ENCODE measurements at places on chromosomes 6 and 20. TPM values are rescaled to one million over a fixed set of nuclear protein-coding genes. Genes with fewer than 3 reads are reported as not detected.

FARS2 gene
- 12.8 TPM for total RNA-seq

ZSCAN16 gene
- 7.4 TPM for total RNA-seq

MAS1 gene
- not detected for total RNA-seq

SMLR1 gene
- not detected for total RNA-seq

MROH8 gene
- 1.1 TPM for total RNA-seq

POU5F1 gene
- not detected for total RNA-seq

GRCh38 chr6:49666930-49667757 lies 30.5 kb upstream of the RHAG start:
- no peak for DNase-seq

GRCh38 chr6:156992020-156992804 lies 215.0 kb downstream of the ARID1B start:
- no peak for DNase-seq

DNA sequence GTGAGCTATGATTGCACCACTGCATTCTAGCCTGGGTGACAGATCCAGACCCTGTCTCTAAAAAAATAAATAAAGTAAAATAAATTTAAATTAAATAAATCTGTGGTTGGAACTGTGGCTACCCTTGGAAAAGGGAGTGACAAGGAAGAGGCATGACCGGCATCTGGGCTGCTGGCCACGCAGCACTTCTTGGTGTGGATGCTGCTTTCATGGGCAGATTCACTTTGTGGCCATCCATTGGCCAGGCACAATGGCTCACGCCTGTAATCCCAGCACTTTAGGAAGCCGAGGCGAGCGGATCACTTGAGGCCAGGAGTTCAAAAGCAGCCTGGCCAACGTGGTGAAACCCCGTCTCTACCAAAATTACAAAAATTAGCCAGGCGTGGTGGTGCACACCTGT lies 16.1 kb downstream of the EBF4 start:
- no peak for DNase-seq

GRCh38 chr20:4038047-4038459 lies 22.7 kb upstream of the RNF24 start:
- peak; percentile 91 for DNase-seq

GRCh38 chr6:56759521-56759920 lies 116.8 kb upstream of the DST start:
- DNase-seq: no peak

- peak; percentile 11 for DNase-seq
These were observed 32.0 kb upstream of the TMEM217 start for GRCh38 chr6:37289931-37290330.

GRCh38 chr6:146581968-146582367 lies 16.8 kb upstream of the ADGB start:
- DNase-seq: no peak

- no peak for DNase-seq
These were observed 261.9 kb downstream of the CDH4 start for GRCh38 chr20:61514018-61514365.

- peak; percentile 59 for DNase-seq
These were observed 41.1 kb upstream of the TMEM170B start for GRCh38 chr6:11496152-11497060.
